ENCODE measurements at places on chromosomes 6 and 20. TPM values are rescaled to one million over a fixed set of nuclear protein-coding genes. Genes with fewer than 3 reads are reported as not detected.

Gene ASF1A
- total RNA-seq, result 16.4 TPM

DNA sequence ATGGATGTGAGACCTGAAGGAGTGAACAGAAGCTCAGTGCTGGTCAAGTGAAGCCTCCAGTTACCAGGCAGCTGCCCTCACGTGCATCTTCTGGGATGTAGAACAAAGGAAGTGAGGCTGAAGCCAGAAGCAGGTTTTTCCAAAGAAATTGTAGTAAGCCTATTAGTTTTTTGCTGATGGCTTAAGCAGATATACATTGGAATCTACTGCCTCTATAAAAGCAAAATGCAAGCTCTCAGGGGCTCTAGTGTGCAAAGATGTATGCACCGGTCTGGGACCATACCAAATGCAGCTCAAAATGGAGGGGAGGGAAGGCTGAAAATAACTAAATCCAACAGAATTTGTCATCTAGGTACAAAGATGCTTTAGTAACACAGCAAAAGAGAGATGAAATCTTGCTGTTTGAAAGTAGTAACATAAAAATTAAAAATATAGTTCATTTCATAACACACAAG, 77.0 kb downstream of the DTNBP1 start:
- no peak for DNase-seq

- no peak for DNase-seq
Measured at GRCh38 chr6:160583794-160584193, 80.3 kb downstream of the LPA start.

- no peak for DNase-seq
Measured at GRCh38 chr20:63503524-63503923, 4.6 kb upstream of the EEF1A2 start.

- no peak for DNase-seq
Measured at GRCh38 chr20:38143646-38144554, 21.2 kb downstream of the TGM2 start.

DNA sequence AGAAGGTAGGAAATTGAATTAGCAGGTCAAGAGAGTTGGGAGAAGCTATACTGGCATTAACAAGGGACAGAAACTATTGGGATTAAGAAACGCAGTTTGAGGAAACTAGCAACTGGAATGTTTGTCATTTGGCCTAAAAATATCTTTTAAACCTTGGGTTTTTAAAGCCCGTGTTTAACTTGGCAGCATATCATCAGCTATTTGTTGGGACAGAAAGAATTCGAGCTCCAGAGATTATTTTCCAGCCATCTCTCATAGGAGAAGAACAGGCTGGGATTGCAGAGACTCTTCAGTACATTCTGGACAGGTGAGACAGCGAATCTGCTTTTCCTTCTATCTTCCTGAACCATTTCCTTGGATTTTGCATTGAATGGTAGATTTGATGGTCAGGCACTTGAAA, 17.8 kb downstream of the ACTR5 start:
- DNase-seq, result no peak

DNA sequence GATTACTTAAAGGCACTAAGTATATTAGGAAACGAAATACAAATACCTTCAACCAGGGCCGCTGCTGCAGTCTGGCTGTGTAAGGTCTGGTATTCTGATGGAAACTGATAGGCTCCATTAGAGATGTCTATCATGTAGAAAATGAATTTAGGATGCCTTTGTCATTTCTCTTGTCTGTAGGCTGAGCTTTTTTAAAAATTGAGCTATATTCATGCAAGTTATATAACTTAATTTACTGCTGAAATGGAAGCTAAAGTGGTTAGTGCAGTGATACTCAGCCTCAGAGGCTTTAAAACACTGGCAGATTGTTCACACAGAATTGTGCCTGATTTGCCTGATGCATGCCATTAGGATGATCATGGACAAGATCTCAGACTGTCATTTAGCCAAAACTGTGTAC, 286.2 kb upstream of the QKI start:
- DNase-seq, result no peak

Gene ARMH2
- total RNA-seq, result not detected

DNA sequence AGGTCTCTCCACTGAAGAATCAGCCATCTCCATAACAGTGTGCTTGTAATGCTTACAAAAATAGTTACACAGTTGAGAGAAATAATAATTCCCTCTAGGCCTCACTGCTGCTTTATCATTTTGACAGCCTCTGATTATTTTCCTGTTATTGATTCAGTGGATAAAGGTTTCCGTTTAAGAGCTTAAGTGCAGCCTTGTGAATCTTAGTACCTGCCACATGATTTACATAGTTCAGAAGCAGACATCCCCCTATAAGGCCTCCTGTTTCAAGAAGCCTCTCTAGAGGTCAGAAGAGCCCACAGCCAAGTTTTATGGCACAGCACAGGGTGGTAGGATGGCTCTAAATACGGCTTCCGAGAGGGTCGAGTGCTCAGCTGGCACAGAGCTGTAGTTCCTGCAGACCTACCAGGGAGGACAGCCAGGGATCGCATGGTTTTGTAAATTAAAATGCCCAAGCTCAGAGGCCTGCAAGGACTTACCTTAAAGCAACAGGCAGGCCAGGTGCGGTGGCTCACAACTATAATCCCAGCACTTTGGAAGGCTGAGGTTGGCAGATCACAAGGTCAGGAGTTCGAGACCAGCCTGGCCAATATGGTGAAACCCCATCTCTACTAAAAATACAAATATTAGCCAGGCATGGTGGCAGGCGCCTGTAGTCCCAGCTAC, 17.6 kb upstream of the PYGB start:
- peak; percentile 60 for DNase-seq

- no peak for DNase-seq
Measured at GRCh38 chr6:47093169-47093568, 51.0 kb upstream of the ADGRF1 start.

Gene RSPH3
- 4.3 TPM for total RNA-seq

- DNase-seq, result no peak
Measured at GRCh38 chr6:35019171-35019570, 122.0 kb downstream of the TCP11 start.

Gene KIF13A
- 21.1 TPM for total RNA-seq

DNA sequence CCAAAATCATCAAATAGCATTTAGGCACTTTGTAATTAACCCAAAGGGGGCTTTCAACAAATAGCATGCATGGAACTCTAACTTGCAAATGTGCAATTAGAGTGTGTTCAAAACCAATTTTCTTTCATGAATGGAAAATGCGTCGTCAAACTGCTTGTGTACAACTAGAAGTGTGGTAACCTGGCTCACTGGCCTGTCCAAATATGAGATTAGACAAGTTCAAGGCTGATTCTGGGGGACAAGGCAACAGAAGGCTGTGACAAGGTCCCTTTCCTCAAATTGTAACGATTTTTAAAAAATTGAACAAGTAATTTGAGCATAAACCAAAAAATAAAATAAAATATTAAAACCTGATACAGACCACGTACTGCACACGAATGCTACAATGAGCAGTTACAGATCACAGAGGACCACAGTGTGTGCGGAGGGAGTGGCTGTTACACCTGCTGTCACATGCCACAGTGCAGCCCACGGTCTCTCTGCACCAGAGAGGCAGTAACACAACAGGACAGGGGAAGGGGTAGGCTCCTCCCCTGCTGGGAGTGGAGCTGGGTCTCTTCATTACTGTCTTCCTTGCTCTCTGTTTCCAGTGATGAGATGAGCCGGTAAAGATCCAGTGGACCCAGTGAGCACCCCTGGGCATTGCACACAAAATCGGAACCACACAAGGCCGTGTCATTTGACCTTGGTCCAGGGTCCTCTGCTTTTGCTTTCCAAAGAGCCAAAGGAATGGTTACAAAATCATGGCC, 252.2 kb upstream of the PDE10A start:
- DNase-seq, result no peak

DNA sequence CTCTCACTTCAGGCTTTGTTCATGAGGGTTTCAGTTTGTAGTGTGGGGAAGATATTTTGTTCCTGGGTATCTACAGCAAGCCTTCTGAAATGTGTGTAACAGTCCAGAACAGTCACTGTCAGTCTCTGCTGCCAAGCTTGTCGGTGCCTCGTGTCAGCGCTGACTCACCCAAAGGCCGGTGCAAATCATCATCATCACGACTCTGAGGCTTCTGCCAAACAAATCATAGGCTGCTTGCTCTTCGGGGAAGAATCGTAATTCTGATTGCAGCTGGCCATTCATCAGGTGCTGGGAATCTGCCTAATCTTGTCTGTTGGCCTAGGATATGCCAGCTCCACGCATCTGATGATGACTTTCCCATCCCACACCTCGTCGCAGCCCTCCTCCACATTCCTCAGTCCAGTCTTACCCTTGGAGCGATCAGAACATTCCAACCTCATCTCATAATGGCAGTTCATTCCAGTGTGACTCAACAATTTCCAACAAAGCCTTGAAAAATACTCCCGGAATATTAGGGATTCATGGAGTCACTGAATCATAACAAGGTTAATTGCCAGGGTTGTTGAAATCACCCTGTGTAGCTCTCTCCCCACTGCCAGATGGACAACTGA, 40.9 kb downstream of the ALDH8A1 start:
- DNase-seq, result no peak

GRCh38 chr6:143078468-143079324, 18.0 kb downstream of the AIG1 start:
- no peak for DNase-seq

DNA sequence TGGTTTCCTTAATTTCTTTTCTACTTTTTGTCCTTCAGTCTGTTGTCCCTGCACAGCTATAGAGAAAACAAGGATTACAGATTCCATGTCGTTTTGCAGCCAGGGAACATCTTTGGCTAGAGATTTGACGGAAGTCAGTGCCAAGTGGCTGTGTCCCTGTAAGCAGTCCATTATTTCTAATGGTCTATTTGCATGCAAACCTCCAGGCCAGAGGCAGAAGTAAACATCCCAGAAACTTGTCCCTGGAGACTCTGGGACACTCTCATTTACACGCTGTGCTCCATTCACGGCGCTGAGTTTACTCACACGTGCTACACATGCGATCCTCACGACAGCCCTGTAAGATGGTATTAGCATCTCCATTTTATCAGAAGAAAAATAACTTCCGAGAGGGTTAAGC, 355.5 kb downstream of the PRKN start:
- DNase-seq, result no peak

- DNase-seq, result no peak
Measured at GRCh38 chr20:9149796-9150195, 80.9 kb downstream of the PLCB4 start.

DNA sequence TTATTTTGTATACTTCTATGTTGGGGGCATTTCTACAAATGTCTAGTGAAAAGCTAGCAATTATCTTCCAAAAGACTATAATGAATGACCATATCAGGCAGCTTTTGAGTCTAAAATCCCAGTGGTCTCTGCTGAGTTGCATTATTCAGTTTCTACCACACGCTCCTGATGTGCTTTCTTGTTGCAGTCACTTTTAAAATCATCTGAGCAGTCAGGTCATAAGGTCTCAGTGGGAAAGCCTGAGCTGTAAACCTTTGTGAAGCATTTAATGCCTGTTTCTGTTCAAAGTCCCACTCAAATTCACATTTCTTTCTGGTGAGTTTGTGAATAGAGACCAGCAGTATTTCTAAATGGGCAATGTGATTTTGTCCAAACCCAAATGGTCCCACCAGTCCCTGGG, 1681.5 kb downstream of the HACE1 start:
- no peak for DNase-seq

Gene STX11
- 64.3 TPM for total RNA-seq

DNA sequence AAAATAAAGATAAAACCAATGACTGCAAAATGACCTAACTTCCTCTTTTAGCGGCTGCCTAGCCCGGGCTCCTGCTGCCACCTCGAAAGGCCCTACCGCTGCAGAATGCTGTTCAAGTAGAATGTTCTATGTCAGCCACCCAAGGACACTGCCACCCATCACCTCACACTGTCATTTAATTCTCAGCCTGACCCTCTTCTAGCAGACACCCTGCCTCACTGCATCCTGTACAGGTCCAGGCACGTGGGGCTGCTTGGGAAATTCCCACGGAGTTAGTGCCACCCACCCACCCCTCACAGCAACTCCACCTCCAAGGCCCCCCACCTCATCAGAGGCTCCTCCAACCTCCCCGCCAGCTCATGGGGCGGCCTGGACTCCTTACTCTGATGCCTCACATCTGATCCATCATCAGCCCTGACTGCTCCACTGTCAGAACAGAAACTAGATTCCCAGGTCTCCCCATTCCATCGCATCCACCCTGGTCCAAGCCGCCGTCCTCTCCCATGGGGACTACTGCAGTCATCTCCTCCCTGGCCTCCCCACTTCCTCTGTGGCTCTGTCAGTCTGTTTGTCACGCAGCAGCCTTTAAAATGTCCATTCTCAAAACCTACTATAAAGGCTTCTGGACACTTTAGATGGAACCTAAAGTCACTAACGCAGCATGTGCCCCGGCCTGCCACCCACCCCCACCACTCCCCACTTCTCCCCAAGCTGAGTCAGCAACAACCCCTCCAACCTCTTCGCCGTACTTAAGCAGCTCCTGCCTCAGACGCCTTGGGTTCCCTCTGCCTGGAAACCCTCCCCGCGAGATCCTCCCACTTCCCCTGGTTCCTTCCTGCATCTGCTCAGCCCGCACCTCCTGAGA, 17.0 kb downstream of the NFATC2 start:
- DNase-seq, result peak; percentile 83

Gene LGSN
- total RNA-seq, result not detected

Gene GRIK2
- 1.4 TPM for total RNA-seq

- DNase-seq, result no peak
Measured at GRCh38 chr6:150280703-150281102, 88.1 kb upstream of the IYD start.

DNA sequence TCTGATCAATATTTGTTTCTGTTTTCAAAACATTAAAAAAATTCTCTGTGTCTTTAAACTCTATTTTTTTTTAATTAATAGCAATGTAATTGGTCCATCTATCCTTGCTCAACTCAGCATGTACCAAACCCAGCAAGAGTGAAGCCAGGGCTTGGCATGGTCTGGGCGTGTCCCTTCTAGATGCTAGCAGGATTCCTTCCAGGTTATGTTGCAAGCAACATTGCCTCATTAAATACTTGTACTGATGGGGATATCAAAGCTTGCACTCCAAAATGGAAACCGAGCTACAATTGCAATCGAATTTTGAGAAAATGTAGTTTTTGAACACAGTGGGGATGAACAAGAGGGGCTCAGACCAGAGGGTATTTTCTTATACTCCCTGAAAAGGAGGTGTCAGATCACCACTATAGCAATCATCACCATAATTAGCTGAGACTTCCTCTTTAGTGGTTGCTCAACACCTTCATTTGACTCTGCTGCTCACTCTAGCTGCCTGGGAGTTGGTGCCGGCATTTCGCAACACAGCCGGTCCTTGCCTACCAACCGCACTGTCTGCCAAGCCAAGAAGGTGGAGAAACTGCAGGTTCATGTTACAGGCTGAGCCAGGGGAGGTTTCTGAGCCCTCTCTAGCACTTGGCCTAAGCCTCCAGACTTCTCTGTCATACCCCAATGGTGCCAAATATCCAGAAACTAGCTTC, 67.8 kb upstream of the RALGAPA2 start:
- DNase-seq, result peak; percentile 89

- DNase-seq, result peak; percentile 91
Measured at GRCh38 chr6:26156850-26157250, 69.6 kb downstream of the HFE start.

DNA sequence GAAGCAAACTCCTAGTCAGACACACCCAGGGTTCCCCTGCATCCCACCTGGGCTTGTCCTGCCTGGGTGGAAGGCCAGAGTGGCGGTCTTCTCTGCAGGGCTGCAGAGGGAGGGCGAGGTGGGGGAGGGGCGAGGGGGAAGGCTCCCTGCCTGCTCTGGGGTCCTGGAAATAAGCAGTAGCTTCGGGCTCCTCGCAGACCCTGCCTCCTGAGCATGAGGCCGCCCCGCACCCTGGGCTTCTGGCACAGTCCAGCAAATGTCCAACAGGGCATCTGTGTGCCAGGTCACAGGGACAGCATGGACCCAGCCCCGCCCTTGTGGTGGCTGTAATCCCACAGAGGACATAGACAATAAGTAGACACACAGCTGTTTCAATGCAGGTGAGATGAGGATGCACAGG, 193.8 kb downstream of the TAF4 start:
- no peak for DNase-seq

All from spleen (tissue), 13 donors.